ENCODE measurements at places on chromosomes 12 and 14.
A peak's percentile ranks its signal among the peaks of the same experiment; 100 is the strongest.

DNA sequence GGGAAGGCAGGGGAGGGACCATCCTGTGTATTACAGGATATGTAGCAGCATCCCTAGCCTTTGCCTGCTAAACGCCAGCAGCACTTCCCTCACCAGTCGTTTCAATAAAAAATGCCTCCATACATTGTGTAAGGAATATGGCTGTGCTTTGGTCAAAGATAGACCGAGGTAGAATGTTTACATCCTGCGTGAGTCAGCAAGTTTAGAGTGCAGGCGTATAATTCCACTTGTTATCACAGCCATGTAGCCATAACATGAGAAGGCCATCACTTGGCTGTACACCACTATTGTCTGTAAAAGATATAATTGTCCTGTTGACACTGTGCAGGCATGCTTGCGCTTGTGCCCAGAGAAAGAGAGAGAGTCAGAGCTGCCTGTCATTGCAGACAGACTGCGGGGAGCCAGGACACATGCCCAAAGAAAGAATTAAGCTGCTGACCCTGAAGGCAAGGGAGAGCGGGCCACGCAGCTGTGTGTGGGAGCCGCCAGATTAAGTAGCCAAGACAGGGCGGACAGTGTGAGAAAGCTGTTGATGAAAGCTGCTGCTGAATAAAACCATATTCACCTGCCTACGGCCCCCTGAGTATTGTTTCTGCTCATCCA, 68.4 kb downstream of the CRACR2A start:
- DNase-seq = no peak

- no peak for DNase-seq
These were observed 42.5 kb upstream of the C14orf180 start for GRCh38 chr14:104536942-104537612.

DNA sequence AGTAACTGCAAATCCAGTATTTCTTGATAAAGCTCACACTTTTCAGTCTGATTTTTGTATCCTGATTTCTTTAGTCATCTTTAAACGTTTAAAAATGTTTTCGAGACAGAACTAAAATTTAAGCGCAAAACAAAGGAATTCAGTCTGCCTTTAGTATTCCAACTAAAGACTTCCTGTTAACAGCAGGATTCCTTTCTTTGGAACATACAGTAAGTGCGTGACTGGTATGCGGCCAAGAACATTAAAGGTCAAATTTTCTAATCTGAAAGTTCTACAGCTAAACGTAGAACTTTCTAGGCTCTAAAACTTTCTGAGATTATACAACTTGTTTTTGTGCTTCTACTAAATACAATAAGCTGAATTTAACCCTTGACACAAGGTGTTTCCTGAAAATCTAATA, 9.9 kb downstream of the SAV1 start:
- no peak for DNase-seq

DNA sequence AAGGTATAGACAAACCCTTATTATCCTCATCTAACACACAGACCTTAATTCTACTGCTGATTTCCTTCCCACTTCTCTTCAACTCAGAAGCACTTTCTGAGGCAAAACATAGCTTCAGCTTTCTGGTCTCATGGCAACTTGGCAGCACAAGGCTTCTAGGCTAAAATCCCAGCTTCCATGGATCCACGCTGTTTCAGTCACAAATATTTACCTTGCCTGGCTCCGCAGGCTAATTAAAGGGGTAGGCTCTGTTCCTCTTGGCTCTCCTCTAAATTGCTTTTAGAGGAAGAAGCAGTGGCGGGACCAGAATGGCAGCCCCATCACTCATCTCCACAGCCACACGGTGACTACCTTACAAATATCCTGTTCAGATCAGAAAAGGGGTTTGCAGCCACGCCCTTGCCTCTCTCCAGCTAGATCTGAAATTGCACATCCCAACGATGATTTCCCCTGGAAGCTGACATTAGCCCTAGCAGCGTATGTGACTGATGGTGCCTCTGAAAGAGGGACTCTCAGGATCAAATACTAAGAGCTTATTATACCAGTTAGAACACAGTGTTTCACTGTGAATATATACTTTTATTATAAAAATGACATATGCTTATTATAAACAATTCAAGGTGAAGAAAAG, 221.5 kb upstream of the NUDT4 start:
- DNase-seq = no peak

DNA sequence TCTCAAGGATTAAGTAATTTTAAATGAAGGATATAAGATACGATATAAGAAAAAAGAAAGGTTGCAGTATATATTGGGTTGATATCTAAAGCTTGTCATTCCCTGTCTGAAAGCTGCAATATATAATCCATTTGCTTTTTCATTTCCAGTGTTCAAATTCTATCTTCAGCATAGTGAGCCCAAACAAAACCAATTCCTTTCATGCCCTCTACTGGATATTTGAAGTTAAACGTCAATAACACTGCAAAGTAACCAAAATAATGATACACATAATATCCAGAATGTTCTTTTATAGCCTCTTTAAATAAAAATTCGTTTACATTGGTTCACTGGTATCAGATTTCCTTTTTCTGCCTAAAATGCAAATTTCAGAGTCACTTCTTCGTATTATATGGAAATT, 64.5 kb upstream of the DAAM1 start:
- no peak for DNase-seq

DNA sequence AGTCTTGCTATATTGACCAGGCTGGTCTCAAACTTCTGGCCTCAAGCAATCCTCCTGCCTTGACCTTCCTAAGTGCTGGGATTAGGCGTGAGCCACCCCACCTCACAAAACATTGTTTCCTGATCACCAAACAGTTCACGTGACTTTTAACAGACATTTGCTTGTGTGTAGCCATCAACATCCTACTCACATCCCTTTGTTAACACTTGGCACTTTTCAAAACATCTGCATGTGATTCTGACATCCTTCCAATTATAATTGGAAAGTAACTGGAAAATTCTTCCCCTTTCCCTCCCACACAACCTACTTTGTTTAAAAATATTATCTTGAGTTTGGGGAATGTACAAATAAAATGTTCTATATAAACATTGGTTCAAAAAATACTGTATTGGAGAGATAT, 317.9 kb downstream of the PCNX1 start:
- DNase-seq = no peak

DNA sequence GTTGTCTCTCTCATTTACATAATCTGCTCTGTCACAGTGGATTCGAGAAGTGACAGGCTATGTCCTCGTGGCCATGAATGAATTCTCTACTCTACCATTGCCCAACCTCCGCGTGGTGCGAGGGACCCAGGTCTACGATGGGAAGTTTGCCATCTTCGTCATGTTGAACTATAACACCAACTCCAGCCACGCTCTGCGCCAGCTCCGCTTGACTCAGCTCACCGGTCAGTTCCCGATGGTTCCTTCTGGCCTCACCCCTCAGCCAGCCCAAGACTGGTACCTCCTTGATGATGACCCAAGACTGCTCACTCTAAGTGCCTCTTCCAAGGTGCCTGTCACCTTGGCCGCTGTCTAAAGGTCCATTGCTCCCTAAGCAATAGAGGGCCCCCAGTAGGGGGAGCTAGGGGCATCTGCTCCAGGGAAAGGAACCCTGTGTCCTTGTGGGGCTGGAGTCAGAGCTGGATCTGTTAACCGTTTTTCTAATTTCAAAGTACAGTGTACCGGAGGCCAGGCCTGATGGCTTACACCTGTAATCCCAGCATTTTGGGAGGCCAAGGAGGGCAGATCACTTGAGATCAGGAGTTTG, 5.1 kb downstream of the ERBB3 start:
- DNase-seq = peak; percentile 33

DNA sequence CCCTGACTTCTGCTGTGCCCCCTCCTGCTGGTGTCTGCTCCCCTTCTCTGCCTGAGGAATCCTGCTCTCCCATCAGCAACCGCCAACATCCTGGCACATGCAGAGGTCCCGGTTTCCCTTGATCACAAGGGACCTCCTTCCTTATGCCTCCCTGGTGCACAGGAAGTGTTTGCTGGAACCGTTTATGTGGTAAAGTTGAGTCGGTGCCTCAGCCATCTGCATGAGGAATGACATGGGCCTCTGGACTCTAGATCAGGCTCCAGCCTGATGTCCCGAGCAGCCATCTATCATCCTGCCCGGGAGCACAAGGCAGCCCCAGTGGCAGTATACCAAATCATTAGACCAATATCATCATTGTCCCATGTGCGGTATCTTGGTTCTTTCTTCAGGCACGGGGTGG, 90.4 kb downstream of the BORCS5 start:
- no peak for DNase-seq

DNA sequence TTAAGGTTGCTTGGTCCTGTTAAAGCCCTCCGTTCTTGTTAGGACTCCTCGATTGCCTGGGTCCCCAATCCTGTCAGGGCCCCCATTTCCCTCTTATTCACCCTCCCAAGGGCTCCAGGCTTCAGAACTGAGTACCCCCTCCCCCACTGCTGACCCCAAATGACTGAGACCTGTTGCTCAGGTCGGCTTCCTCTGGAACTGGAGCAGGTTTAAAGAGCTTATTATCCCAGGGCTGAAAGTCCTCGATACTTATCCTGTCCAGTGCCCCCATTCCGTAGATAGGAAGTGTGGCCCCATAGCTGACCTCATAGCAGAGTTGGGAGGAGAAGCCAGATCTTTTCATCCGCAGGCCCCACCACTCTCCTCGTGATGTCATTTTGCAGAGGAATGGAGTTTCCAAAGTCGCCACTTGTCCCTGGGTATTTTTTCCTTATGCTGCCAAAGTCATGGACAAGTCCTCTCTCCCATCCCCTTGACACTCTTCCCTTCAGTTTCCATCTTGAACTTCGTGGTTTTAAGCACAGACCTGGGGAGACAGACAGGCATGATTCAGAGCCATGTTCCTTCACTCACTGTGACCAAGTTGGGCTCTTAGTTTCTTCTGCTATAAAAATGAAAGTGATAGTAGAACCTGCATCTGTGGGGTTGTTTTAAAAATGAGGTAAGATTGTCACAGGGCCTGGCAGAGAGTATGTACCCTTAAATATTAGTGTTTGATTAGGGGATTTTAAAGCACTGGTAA, 1.2 kb downstream of the USP30 start:
- DNase-seq = peak; percentile 70

DNA sequence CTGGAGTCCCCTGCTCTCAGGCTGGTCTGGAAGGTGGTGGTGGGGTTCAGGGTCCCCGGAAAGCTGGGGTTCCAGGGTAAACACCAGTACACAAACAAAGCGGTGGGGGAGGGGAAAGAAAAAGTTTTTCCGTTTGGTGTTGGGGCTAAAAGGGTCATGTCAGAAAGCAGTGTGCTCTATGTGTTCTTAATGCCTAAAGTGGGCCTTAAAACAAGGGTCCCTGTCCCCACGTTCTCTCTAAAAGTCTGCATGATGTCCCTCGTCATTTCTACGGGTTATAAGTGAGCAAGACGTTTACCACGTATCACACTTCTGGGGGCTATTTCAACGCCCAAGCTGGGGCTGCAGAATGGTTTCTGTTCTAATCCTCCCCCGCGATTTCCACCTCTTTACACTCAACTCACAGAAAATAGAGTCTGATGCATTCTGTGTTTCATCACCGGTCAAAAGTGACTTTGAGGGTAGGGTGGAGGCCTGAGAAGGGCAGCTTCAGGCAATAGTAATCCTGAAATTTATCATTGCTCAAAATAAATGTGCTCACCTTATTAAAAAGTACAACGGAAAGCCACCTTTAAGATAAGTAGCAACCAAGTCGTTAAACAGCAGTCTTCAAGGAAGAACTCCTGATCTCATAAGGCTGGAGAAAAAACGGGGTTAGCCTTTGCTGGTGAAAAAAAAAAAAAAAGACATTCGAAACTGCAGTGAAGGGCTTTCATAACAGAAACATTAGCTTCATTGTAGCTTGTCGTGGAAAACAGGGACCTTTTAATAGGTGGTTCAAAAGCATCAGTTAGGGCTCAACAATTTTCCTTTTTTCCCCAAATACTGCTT, 63.9 kb upstream of the PTGR2 start:
- no peak for DNase-seq

DNA sequence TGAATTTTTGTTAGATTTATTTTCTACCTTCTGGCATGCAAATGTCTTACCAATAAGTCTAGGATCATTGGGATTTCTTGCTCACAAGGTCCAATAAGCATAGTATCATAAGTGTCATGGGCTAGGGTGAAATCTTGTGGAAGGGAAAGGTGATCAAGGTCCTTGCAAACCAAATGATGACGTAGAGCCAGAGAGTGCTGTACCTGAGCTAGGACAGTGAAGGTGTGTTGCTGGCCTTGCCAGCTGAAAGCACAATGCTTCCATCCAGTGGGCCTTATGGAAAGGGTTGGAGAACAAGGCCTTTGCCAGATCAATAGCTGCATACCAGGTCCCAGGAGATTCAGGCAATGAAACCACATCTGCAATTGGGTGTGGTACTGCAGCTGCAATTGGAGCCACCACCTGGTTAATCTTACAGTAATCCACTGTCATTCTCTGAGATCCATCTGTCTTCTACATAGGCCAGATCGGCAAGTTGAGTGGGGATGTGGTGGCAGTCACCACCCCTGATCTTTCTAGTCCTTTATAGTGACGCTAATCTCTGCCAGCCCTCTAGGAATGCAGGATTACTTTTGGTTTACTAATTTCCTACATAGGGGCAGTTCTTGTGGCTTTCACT, 208.9 kb upstream of the MYL2 start:
- DNase-seq = no peak

DNA sequence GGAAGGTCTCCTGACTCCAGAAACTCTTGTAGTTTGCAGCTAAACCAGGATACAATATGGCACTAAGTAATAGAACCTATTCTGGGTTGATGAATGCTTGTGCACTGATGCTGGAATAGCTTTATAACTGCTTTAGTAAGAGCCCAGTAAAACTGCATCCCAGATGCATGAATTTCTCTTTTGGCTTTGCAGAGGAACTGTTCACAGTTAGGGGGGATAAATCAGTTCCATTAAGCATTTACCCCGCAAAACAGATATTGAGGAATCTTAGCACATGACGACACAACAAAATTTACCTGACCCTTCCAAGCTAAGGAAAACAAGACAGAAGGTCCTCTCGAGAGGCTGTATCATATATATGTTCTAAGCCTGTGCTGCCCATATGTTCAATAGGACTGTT, 457.4 kb downstream of the FOXG1 start:
- no peak for DNase-seq

GRCh38 chr14:51676549-51676948, 24.8 kb downstream of the FRMD6 start:
- DNase-seq = no peak

DNA sequence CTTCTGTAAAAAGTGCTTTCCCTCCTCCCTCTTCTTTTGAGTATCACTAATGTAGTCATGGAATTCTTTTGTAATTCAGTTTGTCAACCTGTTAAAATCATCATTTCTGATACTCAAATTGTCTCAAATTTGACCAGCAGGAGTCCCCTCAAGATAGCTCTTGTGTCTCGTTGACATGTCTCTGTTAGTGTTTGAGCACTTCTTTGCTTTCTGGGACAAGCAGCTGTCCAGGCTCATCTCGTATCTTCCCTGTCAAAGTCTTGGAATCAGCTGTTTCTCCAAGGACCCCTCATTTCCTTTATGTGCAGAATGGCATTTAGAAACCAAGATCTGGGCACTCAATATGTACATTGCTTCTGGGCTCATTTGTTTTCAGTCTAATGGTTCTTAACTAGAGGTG, 10.7 kb downstream of the CIPC start:
- DNase-seq = no peak

GRCh38 chr12:152440-152839, 61.5 kb downstream of the SLC6A12 start:
- no peak for DNase-seq

GRCh38 chr12:27936196-27936595, 36.3 kb downstream of the PTHLH start:
- DNase-seq = no peak
